ENCODE measurements at places on chromosomes 2 and 18.

DNA sequence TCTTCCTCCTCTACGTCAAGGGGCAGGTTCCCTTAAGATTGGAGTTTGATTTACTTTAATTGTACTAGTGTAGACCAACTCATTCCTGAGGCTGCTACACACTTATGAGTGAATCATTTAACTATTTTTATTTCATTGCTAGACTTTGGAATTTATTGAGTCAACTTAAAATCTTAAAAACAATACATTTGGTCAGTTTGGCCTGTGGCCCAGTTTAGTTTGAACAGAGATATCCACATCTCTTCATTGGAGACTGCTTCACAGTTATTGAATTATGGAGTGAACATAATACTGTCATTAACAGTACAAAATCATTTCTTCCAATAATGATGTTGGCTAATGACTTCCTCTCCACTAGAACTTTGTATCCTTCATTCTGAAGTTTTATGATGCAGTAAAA is 34.5 kb upstream of the STPG4 start:
- DNase-seq: peak; percentile 95

DNA sequence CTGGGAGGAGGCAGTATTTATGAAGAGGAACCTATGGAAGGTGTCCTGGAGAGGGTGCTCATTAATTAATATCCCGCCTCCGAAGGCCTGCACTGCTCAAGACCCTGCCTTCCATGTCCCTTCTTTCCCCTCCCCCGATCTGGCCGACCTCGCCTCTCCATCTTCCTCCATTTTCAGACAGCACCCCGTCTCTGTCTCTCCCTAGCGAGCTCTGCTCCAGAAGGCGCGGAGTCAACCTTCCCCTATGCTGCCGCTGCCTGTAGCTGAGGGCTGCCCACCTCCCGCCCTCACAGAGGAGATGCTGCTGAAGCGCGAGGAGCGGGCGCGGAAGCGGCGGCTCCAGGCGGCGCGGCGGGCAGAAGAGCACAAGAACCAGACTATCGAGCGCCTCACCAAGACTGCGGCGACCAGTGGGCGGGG is 1.1 kb upstream of the WBP1 start:
- DNase-seq: no peak

DNA sequence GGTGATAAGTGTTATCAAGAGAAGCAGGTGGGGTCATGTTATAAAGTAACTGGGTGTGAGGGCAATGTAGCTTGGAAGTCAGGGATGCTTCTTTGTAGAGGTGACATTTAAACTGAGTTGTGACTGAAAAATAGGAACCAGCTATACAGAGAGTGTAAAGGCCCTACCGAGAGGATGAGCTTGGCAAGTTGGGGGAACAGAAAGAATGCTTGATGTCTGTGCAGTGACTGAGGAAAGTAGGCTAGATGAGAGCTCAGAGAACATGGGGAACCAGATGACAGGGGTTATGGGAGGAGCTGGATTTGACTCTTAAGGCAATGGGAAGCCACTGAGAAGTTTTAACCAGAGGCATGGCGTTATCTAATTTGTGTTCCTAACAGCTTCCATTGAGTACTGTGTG is 115.3 kb downstream of the DOCK10 start:
- no peak for DNase-seq

GRCh38 chr2:72934683-72935610 is 17.6 kb downstream of the EMX1 start:
- no peak for DNase-seq

GRCh38 chr2:174071321-174071720 is 106.1 kb upstream of the SP3 start:
- DNase-seq: no peak

- no peak for DNase-seq
These were observed 18.2 kb downstream of the SLC8A1 start for GRCh38 chr2:40433736-40434135.

- no peak for DNase-seq
These were observed 55.8 kb downstream of the TTC32 start for GRCh38 chr2:19846030-19846429.

GRCh38 chr2:30633039-30633438 is 174.2 kb downstream of the CAPN13 start:
- no peak for DNase-seq

GRCh38 chr2:36140391-36140790 is 215.2 kb upstream of the CRIM1 start:
- no peak for DNase-seq

DNA sequence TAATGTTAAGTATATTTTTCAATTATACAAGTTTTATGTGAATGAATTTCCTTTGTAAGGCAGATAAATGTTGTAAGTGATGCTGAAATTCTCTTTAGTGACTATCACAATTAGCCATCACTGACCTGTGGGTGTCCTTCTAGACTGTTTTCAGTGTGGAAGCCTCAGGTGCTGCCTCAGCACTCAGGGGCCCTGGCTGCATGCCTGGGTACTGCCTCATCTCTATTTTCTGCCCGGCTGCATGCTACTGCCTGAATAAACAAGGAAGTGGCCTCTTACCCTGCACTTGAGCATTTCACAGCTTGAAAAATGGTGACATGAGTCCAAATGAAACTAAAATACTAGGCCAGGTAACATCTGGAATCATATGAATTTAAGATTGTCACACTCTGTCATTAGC is 787.6 kb upstream of the SALL3 start:
- DNase-seq: no peak

- DNase-seq: no peak
These were observed 143.9 kb downstream of the NCK2 start for GRCh38 chr2:105888625-105889024.

GRCh38 chr2:40251137-40251536 is 200.8 kb downstream of the SLC8A1 start:
- no peak for DNase-seq

DNA sequence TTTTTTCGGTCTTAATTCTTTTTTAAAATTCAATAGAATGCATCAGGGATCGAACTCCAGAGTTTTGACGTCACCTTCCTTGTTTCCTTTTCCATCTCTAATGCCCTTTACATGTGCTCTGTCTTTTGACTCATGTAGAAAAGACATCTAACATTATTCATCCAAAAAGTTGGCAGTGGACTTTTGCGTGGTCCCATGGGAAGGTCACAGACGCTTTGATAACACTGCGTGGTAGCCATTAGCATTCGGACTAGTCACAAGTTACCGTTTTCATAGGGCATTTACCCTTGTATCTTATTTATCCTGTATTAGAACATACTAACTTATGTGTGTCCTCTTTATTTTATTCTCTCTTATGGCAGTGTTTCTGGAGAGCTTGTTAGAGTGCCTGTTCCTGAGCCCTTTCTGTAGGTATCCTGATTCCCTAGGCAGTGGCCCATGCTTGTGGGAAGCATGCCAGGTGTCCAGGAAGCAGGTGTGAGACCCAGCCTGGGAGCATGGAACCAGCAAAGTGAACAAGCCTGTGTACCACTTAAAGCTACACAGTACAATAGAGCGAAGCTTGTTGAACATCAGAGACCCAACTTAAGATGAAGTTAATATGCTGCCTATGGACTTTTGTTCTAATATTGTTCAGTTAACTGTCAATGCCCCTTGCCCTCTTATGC is 73.6 kb upstream of the RBM44 start:
- DNase-seq: no peak

DNA sequence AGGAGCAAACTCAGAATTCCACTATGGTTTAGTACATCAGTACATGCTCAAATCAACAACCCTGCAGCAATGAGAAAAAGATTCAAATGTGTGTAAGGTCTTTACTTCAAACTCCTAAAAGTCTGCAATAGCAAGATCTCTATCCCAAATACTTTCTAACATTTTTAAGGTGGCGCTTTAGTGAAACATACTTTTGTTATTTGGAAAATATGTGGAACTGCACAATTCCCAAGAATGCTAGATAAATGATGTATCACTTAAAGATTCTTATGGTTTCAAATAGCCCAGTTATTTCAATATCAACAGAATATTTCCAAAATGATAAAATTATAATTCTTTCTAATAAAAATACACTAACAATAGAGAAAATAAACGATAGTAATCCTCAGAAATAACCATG is 227.6 kb upstream of the SMAD7 start:
- DNase-seq: peak; percentile 28

DNA sequence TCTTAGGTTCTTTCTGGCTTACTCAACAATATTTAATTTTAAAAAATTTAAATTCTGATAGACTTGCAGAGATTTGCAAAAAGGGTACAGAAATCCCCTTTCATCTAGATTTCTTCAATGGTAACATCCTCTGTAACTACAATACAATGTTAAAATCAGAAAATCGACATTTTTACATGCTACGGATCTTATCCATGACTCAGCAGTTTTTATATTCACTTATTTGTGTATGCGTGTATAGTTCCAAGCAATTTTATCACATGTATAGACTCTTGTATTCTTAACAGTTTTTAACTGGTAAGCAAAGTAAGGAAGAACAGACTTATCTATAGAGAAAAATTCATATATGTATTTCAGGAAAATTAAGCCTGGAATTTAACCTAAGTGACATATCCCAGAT is 256.1 kb upstream of the MEX3C start:
- no peak for DNase-seq

DNA sequence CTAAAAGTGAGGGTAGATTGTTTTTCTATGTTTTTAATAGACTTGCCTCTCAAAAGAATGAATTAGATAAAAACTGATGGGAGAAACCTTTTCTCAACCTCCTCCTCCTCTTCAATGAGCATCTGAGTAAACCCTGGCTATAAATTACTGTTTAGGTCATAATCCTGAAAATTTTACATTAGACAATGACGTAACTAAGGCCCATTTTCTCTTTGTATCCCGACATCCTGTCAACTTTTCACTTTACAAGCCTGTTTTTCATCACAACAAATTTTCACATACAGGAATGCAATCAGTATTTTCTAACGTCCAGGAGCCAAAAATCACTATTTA is 1.3 kb downstream of the SPIRE1 start:
- peak; percentile 31 for DNase-seq

- no peak for DNase-seq
These were observed 345.7 kb downstream of the SLC4A3 start for GRCh38 chr2:219973136-219973535.

- peak; percentile 39 for DNase-seq
These were observed 25.6 kb upstream of the PRLH start for GRCh38 chr2:237540823-237541222.

DNA sequence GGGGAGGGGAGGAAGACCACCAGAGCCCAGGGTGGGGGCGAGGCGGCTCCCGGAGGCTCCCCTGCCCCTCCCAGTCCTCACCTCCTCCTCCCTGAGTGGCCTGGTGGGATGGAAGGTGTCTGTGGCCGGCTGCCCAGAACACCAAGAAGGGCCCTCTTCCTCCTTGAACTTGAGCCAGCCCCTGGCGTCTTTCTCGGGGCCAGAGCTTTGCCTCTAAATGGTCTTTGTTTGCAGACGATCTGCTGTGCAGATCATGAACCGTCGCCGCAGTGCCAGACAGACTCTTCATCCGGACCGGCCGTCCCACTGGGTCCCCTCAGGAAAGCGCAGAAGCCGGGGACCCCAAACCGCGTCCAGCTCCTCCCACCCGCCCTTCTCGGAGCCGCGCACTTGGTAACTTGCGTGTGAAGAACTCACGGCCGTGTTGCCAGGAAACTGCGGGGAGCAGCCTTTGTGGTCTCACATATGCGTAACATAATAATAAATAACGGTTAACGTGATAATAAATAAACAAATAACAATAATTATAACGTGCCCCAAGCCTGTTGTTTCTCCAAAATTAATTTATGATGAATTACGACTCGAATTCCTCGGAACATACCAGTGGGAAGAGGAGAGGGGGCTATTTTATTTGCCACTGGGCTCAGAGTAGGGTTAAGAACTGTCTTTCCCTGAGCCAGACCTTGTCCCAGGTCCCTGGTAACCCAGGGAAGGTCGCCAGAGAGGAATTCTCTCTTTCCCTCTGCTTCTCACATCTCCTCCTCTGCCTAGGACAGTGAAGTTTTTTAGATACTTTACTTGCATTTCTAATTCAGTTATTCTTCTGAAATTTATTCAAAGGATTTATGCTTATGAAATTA is 41.0 kb downstream of the PTGR3 start:
- no peak for DNase-seq

GRCh38 chr2:211516537-211516936 is 960.1 kb downstream of the CPS1 start:
- no peak for DNase-seq

DNA sequence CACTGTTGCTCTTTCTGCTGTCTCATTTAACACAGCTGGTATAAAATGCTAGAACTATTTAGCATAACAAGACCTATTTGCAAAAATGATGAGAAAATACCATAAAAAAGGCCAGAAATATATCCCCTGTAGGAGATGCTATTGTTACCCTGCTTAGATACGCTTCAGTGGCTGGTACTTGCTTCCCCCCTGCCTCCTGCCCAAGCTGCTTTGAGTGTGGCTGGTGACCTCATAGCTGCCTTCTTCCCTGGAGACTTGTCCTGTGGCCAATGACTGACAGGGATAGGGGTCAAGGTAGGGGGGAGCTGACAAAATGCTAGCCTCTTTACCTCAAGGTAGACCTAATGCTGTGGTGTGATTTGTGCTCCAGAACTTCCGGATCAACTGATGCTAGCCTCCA is 150.2 kb upstream of the ZEB2 start:
- no peak for DNase-seq

- no peak for DNase-seq
These were observed 45.3 kb upstream of the IGFBP5 start for GRCh38 chr2:216740557-216741222.

DNA sequence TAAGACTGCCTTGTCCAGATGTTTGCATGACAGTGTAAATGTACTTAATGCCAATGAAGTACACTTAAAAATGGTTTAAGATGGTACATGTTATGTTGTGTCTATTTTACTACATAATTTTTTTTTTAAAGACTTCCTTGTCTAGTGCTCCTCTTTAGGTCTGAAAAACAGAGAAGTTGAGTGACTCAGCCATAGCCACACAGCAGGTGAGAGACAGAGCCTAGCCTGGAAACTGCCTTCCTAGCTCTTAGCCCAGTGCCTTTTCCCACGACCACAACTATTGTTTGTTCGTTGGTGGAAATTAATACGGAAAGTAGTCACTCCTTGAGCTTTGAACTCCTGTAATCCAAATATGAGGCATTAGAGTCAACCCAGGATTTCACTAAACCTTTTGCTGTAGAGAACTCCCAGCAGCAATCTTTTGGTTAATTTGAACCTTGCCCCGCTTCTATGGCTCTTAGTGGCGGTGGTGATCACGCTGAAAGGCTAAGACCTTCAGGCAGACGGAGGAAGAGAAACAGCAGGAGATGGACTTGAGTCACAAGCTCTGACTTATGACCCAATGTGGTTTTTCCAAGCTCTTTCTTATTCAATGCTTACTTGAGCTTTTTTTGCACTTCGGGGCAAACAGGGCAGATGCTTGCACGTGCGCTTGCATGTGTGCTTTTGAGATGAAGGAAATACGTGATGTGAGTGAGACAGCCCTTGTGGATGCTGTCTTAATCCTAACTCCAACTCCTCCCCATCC is 21.2 kb downstream of the TRIB2 start:
- DNase-seq: no peak

Measured in fibroblast of skin of right quadriceps (primary cell).